ENCODE measurements at places on chromosomes 6 and 20.

DNA sequence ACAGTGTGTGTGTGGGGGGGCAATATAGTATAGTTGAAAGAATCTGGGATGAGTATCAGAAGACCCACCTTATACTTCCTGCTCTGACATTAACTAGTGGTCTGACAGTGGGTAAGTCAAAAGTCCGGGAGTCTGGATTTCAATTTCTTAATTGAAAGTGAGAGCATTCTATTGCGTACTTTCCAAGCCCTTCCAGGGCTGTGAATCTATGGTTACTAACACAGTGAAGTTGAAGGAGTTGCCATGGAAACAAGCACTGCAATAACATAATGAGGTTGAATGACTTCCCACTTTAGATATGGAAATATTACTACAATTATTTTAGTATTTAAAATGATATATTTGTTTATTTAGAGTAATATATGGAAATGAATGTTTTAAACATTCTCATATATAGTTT, 80.2 kb downstream of the MLIP start:
- no peak for DNase-seq

- no peak for DNase-seq
These were observed 88.1 kb upstream of the STMND1 start for GRCh38 chr6:17013701-17014100.

GRCh38 chr6:107786179-107786578, 37.9 kb downstream of the SCML4 start:
- DNase-seq: no peak

- no peak for DNase-seq
These were observed 278.2 kb downstream of the CLIC5 start for GRCh38 chr6:45737331-45738056.

DNA sequence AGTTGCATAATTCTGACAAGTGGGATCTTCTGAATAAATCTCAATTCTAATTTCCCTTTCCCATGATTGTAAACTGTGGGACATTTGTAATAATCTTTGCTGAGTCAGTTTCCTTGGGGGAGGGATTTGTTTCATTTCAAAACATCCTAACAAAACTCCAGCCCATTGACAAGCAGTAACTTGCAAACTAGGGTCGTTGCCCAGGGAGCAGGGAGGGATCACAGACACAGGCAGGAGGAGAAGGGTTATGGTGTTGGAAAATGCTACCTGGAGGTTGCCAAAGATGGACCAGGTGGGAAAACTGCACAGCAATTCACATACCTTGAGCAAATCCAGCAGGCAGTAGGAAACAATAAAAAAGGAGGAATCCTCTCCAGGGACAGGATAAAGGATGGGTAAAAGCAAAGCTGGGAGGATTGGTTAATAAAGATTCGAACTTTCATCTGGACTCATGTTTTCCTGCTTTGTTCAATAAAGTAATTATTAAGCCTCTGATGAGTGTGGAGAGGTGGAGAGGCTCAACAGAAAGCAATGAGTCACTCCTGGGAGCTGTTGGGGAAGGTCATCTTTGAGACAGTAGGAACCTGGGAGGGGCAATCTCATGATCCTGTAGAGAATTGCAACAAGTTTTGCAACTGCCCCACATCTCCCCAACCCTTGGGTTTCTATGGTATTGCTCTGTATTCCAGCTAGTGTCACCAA, 87.3 kb upstream of the AKIRIN2 start:
- DNase-seq: no peak

DNA sequence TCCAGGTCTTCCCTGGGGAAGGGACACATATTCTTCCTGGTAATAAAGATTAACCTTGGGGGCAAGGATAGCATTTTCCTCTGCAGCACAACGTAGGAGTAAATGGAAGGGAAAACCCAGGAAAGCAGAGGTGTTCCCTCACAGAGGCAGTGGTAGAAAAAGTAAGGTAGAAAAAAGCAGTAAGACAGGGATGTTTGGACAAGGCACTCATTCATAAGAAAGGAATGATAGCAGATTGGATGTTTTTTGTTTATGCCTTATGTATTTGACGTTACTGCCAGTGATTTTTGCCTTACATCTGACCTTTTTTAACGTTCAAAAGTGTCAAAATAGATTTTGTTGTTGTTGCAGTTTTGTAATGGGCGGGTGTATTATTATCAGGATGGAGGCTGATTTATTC, 395.0 kb downstream of the CDKAL1 start:
- no peak for DNase-seq
